ENCODE measurements at places on chromosomes 7 and 10.

- DNase-seq, result no peak
These were observed 2.0 kb downstream of the STK32C start for GRCh38 chr10:132305654-132306342.

DNA sequence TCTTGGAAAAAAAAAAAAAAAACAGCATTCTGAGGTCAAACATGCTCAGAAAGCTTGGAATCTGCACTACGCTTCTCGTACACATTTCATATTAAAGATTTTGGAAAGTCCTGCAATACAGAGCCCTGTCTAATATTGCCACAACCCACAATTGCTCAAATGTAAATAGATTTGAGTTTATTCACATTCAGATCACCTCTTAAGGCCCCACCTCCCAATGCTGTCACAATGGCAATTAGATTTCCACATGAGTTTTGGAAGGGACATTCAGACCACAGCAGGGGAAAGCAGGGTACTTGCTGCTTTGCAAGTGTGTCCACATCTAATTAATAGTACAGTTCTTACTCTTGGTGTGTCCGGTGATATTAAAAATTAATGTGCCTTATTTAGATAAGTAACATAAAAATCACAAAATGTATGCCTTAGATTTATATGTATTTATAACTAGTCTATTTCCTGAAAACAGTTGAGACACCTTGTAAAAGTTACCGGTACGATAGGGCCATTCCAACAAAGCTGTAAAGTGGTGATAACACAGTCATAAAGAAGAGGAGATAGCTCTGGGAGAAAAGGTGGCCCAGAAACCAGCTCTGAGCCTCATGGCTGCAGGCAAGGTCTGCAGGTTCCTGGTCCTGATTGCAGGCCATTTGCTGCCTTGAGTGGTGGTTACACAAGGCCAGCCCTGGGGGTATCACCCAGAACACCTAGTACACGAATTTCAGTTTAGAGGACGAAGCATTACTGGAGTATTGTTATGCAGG is 27.9 kb downstream of the EGFR start:
- DNase-seq, result no peak

DNA sequence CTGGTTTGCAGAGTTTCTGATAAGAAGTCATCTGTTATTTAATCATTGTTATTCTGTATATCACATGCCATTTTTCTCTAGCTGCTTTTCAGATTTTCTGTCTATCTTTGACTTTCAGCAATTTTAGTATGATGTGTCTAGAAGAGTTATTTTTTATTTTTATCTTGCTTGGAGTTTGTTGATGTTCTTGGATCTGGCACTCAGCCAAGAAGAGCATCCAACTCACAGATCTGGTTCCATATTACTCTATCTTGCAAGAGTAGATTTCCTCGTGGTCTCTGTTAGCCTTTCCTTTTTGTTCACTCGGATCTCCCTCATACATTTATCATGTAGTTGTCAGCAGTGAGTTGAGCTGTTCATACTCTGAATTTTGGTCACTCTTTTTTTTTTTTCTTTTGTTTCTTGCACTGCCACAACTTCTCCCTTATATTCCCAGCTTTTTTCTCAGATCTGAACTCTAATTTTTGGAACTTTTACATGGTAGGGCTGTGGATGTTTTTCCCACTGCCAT is 54.8 kb upstream of the CALCR start:
- DNase-seq, result no peak

DNA sequence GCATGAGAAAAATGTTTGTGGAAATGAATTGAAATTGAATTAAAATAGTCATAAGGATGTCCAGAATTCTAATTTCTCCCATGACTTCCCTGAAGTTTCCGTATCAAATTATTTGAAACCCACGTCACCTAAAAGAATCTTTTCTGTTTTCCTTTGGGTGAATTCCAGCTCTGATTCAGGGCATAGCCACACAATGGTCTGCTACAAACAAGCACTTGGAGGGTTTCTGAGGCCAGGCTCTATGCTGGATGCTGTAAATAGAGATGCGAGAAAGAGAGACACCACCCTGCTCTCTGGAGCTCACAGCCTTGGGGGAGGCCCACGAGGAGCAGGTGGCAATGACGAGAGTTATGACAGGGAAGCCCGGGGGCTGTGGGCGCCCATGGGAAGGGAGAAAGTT is 33.6 kb downstream of the GHRHR start:
- no peak for DNase-seq

DNA sequence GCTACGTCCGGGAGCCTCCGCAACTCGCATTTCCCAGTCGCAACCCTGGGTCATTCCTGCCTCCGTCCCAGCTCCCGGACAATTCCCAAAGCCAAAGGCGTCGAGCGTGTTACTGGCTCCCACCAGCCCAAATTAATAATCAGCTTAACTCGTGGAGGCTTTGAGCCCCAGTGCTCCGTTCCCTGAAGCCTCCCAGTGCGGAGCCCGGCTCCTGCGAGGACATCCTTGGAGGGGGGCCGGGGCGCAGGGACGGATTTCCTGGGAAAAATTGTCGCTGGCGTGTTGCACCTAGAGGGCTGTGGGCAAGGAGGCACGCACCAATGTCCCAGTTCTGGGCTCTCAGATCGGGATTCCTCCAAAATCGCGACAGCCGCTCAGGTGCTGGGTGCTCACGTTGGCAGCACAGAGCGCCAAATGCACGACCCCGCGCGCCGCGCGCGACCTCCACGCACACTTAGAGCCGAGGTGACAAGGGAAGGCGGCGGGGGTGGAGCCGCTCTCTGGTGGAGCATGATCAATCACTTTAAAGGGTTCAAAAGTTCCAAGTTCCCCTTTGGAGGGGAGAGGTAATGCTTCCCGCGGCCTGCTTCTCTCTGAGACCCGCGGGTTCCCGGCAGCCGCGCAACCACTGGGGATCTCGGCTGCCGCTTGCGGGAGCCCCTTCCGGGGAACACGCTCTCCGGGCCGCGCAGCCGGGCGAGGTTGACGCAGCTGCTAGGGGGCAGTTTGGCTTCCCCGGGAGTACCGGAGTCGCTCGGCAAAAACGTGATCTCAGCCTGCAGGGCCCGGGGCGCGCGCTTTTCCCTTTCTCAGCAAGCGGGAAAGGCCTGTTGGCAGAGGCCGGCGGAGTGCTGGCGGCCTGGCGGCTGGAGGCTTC is 25.5 kb downstream of the SKIDA1 start:
- peak; percentile 77 for DNase-seq

Data from head of caudate nucleus (tissue), 42 donors.